GM12864 (cell line): ENCODE measurements at places on chromosomes 2 and 18.

- DNase-seq: no peak
Measured at GRCh38 chr2:46942891-46943626, 27.5 kb upstream of the MCFD2 start.

- DNase-seq: no peak
Measured at GRCh38 chr2:2492800-2493199, 161.7 kb upstream of the MYT1L start.

GRCh38 chr2:147137711-147138110 is 707.1 kb upstream of the ACVR2A start:
- DNase-seq: no peak

DNA sequence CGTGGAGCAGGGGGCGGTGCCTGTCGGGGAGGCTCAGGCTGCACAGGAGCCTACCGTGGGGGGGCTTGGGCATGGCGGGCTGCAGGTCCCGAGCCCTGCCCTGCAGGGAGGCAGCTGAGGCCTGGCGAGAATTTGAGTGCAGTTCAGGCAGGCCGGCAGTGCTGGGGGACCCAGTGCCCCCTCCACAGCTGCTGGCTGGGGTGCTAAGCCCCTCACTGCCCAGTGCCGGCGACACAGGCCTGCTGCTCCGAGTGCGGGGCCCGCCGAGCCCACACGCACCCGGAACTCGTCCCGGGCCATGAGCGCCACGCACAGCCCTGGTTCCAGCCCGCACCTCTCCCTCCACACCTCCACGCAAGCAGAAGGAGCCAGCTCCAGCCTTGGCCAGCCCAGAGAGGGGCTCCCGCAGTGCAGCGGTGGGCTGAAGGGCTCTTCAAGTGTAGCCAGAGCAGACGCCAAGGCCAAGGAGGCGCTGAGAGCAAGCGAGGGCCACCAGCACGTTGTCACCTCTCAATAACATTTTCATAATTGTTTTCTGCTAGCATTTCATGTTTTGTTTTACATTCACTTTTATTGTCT is 1378.9 kb upstream of the CELF4 start:
- no peak for DNase-seq

DNA sequence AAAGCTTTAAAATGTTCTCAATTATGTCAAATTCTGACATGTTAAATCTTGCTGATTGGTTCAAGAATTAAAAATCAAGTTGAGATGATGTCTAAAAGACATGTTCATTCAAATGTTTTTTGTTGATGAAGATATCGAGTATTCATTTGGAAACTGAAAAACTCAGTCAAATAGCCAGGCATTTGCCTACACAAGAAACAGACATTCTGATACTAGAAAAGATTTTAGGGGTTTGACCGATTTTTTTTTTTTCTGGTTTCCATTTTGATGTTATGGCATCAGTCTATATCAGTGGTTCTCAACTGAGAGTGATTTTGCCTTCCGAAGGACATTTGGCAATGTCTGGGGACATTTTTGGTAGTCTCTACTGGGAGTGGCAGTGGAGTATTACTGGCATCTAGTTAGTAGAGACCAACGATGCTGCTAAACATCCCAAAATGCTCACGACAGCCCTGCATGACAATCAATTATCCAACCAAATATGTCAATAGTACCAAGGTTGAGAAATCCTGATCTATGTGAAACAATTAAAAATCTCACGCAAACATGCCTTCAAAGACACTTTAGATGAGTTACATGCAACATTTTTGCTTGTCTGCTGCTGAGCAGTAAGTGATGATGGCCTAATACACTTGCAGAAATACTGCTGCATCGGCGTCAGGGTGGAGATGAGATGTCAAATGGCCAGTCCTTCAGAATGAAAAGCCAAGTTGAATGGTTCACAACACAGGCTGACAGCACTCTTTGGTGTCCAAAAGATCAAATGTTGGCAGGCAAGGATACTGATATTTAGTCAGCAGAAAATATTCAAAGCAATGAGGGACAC is 12.5 kb downstream of the RASGRP3 start:
- no peak for DNase-seq
